NCI-H460 (cell line): ENCODE measurements at places on chromosomes 16 and 17. TPM values are rescaled to one million over a fixed set of nuclear protein-coding genes. Genes with fewer than 3 reads are reported as not detected.

DNA sequence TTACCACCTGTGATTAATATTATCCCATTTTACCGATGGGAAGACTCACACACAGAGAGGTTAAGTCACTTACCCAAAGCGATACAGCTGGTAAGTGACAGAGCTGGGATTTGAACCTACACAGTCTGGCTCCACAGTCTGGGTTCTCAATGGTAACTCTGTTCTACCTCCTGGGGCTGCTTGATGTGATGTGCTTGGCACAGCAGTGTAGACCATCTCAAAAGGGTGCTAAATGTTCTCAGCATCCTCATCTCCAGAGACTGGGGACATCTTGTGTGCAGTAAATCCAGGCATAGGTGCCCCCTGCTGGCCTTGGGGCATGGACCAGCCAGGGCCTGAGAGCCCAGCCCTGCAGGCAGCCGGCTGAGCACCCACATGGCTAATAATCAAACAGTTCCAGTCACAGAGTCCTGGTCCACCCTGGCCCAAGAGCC is 15.4 kb upstream of the KATNB1 start:
- DNase-seq = peak; percentile 63

The MYH8 gene
- total RNA-seq = not detected in 2 replicates

DNA sequence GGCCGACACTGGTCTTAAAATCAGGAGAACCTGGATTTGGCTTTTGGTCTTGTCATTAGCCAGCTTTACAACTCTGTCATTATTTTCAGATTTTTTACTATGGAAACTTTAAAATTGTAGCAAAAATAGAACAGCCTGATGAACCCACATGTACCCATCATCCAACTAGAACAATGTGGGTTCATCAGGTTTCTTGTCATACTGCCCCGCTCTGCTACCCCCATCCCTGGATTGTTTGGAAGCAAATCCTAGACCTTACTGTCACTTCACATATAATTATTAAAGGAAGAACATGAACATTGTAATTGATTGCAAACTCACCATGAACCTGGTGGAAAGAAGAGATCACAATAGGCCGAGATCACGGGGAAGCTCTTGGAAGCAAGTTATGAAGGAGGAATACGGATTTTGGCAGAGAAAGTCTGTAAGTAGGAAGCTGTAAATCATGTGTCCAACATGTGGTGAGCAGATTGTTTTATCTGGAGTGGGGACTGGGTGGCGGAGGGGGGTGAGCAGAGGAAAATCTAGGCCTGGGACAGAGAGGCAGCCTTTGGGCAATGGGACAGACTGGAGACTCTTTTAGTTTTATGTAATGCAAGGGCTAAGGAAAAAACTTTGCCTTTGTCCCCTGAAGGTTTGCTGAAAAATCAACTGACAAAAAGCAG is 67.0 kb downstream of the PITPNC1 start:
- no peak for DNase-seq

GRCh38 chr16:3012828-3013420 is at the start of gene CLDN9:
Gene CLDN9 (plus strand): TSS chr16:3012923. CDS start chr16:3013363, 440 bp downstream.
- no peak for DNase-seq
